ENCODE measurements at places on chromosomes 16 and 17. TPM values are rescaled to one million over a fixed set of nuclear protein-coding genes. Genes with fewer than 3 reads are reported as not detected.
A peak's percentile ranks its signal among the peaks of the same experiment; 100 is the strongest.

GRCh38 chr17:4766723-4767122, 5.0 kb upstream of the TM4SF5 start:
- peaks cover 18% of the 10 kb centered on the region for H3K4me1 ChIP-seq
- no peaks in the 10 kb centered on the region for H3K36me3 ChIP-seq
- H3K4me3 ChIP-seq, result no peak overlapping the region
- H3K27ac ChIP-seq, result no peak overlapping the region
- DNase-seq, result no peak

- H3K4me1 ChIP-seq, result peaks cover 19% of the 10 kb centered on the region
- H3K4me3 ChIP-seq, result no peak overlapping the region
- DNase-seq, result no peak
- peak overlapping the region; percentile 60 for H3K27ac ChIP-seq
Measured at GRCh38 chr17:44097110-44097958, 26.1 kb downstream of the HDAC5 start.

- H3K4me1 ChIP-seq, result peaks cover 2% of the 10 kb centered on the region
- no peaks in the 10 kb centered on the region for H3K36me3 ChIP-seq
- peaks cover 2% of the 10 kb centered on the region for H3K27me3 ChIP-seq
- DNase-seq, result no peak
Measured at GRCh38 chr17:60534010-60534555, 8.0 kb upstream of the APPBP2 start.

FBXW10 gene
- not detected for total RNA-seq

TNFRSF13B gene
- total RNA-seq, result not detected

Data from activated CD8-positive, alpha-beta T cell treated with anti-CD3 and anti-CD28 coated beads, Interleukin-2, amount 10 ng/mL, durations not matched to agents 7 days and 5 days (primary cell).